ENCODE measurements at places on chromosomes 2 and 18.

- no peak for DNase-seq
Measured at GRCh38 chr2:25168256-25169072, at the start of gene POMC. TSS of gene POMC (minus strand) at chr2:25168580. CDS start at chr2:25164772, 3,808 bp downstream.

DNA sequence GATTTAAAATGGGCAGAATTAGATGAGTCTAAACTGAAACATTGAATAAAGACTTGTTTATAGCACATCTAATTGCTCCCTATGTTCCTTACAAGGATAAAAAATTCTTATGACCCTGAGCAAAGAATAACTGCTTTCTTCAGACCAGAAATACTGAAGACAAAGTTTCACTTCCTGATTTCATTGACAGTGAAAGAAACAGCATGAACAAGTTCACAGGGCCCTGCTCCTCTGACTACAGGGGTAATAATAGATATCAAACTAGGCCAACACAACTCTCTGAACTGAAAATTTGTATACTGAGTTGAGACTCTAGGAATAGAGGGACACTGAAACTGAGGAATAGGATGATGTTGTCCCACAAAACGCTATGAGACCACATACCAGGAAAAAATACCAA, 1383.3 kb upstream of the CDH2 start:
- DNase-seq, result no peak

DNA sequence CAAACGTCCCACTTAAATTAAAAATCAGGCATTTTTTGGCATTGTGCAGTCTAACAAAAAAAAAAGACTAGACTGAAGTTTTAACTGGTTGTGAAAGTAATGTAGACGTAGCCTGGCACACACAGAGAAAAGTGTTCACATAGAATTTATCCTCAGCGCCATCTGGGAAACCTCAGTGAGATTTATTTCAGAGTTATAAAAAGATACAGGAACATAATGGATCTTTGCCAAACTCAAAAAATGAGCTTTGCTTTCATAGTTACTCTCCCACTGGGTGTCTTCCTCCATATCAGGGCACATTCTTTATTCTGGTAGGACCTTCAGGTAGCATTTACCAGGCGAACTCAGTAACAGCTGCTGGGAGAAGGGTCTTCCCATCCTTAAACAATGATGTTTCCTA, 532.4 kb upstream of the SALL3 start:
- DNase-seq, result no peak

DNA sequence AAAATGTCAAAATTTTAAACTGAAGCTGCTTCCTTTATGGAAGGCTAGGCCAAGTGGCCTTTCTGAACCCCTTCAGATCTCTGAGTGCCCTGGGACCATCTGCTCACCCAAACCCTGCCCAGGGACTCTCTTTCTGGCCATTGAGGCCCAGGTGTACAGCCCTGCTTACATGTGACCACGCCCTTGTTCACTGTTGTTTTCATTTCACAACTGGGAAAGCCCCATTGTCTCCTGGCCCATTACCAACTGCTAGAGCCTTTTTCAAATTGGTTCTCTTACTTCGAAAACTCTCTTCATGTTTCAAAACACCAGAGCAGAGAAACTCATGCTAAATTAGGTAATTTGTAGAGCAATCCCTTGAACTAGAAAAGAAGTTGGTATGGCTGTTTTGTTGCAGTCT, 219.5 kb upstream of the TANK start:
- no peak for DNase-seq

DNA sequence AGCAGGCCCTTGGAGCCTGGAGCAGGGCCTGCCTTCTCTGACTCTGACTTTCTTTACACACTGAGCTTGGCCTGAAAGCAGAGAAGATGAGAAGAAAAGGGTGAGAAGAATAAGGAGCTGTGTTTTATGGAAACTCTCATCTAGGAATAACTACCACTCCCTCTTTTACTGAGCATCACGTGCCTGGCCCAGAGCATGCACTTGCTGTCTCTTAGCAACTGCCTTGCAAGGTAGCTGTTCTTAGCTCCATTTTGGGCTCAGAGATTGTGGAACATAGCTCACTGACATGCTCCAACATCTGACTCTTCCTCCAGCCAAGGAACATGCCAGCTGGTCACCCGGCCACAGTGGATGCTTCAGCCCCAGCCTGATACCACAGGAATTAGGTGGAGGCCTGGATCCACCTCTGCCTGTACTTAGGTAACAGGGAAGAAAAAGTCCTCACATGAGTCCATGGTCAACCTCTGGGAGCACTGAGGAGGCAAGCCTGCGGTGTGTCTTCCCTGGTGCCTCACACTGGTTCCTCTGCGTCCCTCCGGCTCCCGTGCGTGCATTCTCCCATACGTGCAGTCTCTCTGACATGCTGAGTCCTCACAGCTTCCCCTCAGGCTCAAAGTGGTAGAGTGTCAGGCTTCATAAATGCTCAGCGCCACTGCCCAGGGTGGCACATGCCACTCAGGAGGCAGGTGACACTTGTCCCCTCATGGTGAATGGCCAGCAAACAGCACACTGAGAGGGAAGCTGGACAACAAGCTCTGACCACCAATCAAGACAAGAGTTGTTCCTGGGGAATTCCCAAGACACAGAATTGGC, 35.7 kb downstream of the AMER3 start:
- no peak for DNase-seq

DNA sequence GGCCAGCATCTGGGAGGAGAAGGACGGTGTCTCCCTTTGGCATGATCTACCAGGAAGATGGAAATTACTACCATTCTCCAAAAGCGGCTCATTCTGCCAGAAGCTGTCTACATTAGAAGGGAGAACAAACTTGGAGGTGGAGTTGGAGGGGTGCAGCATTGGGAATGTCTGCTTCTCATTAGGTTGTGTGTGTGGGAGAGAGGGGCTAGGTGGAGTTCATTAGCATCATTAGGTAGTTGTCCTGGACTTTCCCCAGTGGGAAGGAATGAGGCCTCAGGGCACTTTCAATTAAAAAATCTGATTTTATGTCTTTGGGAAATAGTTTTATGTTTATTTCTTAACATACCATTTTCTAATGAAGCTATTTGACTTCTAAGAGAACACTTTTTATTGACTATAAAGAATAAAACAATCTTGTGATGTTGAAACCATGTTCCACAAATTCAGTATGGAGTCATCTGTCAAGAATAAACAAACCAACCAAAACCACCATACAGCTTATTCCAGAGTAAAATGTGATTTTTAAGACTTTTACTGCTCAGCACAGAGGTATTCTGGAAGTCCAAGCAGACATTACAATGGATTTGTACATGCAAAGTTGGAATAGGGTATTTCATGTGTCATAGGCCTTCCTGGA, 60.6 kb downstream of the VAPA start:
- DNase-seq, result no peak

DNA sequence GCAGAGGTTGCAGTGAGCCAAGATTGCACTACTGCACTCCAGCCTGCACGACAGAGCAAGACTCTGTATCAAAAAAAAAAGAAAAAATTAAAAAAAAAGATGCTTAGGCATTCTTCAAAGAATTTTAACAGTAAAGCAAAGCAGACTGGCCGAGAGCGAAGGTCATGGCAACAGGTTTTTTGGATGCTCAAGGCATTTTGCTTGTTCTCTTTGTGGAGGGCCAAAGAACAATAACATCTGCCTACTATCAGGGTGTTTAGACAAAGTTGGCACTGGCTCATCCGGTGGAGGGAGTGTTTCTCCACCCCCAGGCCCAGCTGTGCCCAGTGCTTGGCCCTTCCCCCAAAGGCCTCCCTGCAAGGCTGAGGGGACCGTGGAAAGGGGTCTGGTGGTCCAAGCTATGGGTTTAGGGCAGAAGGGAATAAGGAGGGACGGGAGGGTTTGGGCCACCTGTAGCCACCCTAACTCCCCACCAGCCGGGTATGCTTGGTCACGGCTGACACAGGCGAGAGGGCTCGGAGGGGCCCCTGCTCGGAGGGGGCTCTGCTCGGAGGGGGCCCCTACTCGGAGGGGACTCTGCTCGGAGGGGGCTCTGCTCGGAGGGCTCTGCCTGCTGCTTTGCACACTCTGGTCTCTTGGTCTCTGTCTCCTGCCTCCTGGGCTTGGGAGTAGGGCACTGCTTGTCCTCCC, 26.7 kb upstream of the ALLC start:
- DNase-seq, result no peak

- DNase-seq, result no peak
Measured at GRCh38 chr2:232432598-232433184, 23.3 kb upstream of the ALPI start.

DNA sequence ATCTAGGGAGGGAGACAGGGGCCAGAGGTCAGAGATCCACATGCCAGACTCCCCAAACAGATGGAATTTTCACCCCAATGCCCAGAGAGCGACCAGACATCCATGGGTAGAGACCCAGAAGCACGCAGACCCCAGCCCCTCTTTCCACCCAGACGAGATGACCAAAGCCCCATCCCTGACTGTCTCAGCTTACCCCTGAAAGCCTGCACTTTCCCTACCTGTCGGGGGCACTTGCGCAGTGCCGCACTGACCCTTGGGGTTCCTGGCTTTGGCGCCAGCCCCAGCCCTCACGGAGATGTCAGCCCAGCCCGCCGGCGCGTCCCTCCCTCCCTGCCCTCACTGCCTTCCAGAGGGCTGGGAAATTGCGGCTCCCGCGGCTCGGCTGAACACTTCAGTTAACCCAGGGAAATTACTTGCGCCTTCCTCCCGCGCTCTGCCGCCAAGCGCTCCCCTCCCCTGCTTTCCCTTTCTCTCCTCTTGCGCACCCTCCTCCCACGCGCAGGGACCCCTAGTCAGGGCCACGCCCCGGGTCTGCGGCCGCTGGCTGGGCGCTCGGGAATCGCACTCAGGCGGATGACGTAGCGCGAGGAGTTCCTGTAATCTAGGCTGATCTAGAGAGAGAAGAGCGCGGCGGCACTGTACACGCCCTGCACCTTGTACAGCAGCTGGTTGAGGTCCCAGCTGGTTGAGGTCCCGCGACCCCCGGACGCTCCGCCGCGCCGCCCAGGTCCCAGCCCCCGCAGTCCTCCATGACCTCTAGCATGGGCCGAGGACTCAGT, 12.0 kb downstream of the ALPG start:
- no peak for DNase-seq

GRCh38 chr18:75211626-75211952, 992 bp downstream of the TSHZ1 start:
- DNase-seq, result no peak

DNA sequence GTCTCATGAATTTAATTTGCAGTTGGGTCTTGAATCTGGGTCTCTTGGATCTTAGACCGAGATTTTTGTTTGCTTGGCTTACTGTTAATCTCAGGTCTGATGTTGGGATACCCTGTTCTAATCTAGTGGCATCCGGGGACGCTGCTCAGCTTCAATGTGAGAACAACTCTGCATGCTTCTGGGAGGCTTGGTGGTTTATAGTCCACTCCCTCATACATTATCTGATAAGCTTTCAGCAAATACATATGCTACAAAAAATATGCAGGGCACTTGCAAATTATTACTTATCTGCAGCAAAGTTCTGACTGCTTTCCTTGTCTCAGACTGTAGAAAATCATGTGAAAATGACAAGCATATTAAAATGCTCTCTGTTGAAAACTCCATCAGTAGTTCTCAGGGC, 39.4 kb downstream of the RNF144A start:
- no peak for DNase-seq

- DNase-seq, result no peak
Measured at GRCh38 chr2:198376677-198377076, 572.3 kb downstream of the PLCL1 start.

- DNase-seq, result no peak
Measured at GRCh38 chr18:62371436-62371835, 46.3 kb downstream of the TNFRSF11A start.

DNA sequence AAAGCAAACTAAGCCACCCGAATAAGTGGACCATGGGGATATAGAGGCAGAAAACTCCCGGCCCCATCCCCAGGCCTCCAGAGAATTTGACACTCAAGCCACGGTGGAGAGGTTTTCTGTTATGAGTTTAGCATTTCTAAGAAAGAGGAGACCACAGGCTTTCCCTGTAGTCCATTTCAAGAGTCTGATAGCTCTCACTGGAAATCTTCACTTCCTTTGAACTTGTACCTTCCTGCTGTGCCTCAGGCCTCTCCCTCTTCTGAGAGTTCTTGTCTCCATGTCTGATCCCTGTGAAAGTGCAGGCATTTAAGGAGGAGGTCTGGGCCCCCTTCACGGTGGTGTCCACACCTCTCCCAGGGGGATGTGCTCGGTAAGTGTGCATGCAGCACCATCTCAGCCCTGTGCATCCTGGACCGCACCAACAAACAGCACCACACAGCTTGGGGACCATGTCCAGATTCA, 113.7 kb downstream of the BCL2 start:
- DNase-seq, result no peak

GRCh38 chr2:203869223-203870042, 1.9 kb downstream of the CTLA4 start:
- peak; percentile 40 for DNase-seq

DNA sequence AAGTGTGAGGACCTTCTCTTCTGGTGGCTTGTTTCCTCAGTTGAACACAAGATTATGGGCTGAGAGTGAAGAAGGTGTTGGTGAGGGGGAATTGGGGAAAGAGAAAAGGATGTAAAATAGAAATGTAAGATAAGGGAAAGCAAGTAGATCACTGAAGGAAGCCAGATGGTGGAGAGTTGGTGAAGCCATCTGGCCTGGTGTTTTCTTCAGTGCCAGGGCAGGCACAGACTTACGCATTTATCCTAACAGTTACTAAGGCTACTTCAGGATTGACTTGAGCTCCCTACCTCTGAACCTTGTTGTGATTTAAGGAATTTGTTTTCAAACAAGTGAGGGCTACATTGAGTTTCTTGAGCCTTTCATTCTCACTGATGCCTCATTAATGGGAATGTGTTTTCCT, 113.8 kb downstream of the GALNT1 start:
- DNase-seq, result no peak

- no peak for DNase-seq
Measured at GRCh38 chr2:105671156-105671555, 73.6 kb upstream of the NCK2 start.

DNA sequence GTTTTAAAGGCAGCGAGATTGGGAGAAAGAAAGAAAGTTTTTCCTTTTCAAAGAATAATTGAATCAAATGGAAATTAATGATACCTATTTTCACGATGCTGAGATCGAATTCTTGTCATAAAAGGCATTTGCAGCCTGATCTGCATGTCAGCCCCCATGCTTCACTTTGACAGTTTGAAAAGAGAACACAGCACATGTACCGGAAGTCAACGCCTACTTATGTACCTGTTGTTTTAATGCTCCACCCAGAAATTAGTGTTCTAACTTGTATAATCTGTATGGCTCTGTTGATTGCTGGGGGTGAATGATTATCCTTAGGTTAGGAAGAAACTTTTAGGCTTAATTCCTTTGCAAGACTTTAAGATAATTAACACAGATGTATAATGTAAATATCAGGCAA, 31.0 kb downstream of the EEF1B2 start:
- DNase-seq, result no peak

GRCh38 chr18:79787865-79788733, 9.6 kb upstream of the KCNG2 start:
- no peak for DNase-seq

DNA sequence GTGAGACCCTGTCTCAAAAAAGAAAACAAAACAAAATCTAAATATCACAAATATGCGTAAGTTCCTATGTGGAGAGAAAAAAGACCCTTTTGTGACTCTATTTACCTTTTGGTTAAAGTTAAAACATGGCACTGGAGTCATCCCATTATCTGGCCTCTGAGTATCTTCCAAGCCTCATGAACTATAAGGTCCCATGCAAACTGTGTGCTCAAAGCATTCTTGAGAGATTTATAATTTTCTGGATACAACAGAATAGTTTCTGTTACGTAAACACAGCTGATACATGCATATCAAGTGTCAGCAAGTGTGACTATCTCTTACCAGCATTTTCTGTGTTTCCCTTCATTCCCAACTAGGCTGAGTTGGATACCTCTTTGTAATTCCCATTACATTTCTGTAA, 8.8 kb upstream of the NOSTRIN start:
- no peak for DNase-seq

Measured in T-helper 22 cell (primary cell).